ENCODE measurements at places on chromosomes 12 and 14.

GRCh38 chr14:67387195-67387594 is 24.8 kb downstream of the PLEK2 start:
- no peak for DNase-seq

DNA sequence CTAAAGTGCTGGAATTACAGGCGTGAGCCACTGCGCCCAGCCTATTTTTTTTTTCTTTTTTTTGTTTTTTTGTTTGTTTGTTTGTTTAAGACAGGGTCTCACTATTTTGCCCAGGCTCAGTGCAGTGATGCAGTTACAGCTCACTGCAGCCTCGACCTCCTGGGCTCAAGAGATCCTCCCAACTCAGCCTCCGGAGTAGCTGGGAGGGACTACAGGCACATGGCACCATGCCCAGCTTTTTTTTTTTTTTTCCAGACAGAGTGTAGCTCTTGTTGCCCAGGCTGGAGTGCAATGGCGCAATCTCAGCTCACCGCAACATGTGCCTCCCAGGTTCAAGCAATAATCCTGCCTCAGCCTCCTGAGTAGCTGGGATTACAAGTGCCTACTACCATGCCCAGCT is 5.8 kb upstream of the ITFG2 start:
- DNase-seq, result no peak

- DNase-seq, result no peak
Measured at GRCh38 chr14:21268617-21269251, 508 bp downstream of the HNRNPC start.

GRCh38 chr12:81874166-81874565 is 115.0 kb upstream of the PPFIA2 start:
- no peak for DNase-seq

DNA sequence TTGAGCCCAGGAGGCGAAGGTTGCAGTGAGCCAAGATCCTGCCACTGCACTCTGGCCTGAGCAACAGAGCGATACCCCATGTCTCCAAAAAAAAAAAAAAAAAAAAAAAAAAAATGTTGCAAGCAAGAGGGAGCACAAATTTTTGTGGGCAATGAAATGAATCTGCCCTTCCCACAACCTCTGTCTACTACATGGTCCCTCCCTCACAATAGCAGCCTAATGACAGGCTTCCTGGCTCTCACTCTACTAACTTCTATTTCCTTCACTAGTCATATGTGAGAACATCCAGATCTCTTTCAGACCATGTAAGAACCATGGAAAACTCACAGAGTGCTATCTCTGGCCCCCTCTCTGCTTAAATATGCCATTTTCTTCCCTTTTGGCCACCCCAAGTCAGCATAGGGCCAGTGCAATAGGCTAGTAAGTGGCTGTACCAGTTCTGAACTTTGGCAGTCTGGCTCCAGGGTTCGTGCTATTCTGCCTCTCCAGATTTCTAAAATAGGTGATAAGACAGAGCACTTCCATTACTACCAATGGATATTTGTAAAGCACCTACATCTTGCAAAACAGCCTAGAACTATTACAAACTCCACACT is 7.1 kb downstream of the OSBPL8 start:
- DNase-seq, result no peak

DNA sequence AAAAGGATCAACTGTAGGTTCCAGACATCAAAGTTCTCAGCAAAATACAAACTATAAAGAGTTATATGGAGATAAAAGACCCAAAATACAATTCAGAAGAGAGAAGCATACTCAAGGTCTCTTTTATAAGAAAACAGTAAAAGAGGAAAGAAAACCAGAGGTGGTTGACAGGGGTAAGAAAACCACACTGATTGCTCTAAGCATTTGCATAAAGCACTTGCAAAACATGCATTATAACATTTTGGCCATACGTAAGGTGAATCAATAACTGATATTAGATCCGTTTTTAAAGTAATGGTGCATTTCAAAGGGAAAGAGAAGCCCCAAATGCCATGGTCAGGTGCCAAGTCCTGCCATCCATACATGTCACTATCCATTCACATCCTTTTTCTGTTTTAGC is 5.9 kb downstream of the DDHD1 start:
- DNase-seq, result no peak

- DNase-seq, result peak; percentile 76
Measured at GRCh38 chr14:20662968-20663732, 21.2 kb upstream of the RNASE4 start.

GRCh38 chr14:65260786-65261185 is 151.7 kb upstream of the FUT8 start:
- no peak for DNase-seq

GRCh38 chr12:92639017-92639416 is 63.8 kb upstream of the PLEKHG7 start:
- no peak for DNase-seq

GRCh38 chr12:3102771-3103410 is 25.7 kb downstream of the TSPAN9 start:
- DNase-seq, result no peak

DNA sequence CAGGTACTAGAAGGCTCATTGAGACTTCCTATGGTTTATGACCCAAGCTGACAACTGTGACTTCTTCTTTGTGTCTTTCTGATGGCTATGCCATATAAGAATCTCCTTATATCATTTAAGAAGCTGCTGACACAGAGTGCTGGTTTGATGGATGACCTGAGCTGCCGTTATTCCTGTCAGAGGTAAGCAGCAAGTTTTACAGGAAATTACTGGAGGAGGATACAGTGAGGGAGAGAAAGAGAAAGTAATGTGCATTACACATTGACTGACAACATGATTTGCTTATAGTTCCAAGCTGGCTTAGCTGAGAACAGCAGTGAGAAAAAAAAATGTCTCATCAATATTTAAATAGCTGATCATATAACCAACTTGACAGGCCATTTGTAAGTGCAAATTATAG is 981.4 kb downstream of the FSCB start:
- no peak for DNase-seq

- no peak for DNase-seq
Measured at GRCh38 chr12:104581005-104581570, 124.3 kb downstream of the CHST11 start.

GRCh38 chr12:104181313-104181712 is 34.3 kb upstream of the TXNRD1 start:
- DNase-seq, result no peak

DNA sequence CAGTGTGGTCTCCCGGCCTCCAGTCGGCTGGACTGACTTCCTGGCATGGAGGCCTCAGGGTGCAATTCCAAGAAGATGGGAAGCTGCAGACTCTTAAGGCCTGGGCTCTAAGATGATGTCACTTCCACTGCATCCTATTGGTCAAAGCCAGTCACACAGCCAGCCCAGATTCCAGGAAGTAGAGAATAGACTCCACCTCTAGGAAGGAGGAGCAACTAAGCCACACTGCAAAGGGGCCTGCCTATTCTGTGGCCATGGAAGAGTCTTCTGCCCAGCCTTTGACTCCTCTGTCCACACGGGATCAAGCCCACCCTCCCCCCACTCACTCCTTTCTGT is 103.9 kb upstream of the RFLNA start:
- DNase-seq, result no peak

DNA sequence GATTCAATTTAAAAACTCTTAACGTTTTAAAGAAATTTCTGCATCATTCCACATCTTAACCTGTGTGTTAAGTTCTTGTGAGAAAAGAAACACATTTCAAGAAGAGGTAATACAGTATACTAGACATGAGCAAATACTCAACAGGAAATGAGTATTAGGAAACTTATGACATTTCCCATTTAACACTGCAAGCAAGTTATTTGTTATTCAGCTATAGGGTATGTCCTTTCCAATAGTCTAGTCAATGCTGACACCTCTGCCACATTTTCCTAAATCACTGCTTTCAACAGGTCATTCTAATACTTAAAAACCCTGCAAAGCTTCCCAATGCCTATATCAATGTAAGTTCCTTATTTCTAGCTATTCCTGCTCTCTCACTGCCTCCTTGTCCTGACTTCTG is 93.1 kb downstream of the DDHD1 start:
- DNase-seq, result no peak

GRCh38 chr12:117486840-117487659 is 125.6 kb upstream of the NOS1 start:
- DNase-seq, result no peak

DNA sequence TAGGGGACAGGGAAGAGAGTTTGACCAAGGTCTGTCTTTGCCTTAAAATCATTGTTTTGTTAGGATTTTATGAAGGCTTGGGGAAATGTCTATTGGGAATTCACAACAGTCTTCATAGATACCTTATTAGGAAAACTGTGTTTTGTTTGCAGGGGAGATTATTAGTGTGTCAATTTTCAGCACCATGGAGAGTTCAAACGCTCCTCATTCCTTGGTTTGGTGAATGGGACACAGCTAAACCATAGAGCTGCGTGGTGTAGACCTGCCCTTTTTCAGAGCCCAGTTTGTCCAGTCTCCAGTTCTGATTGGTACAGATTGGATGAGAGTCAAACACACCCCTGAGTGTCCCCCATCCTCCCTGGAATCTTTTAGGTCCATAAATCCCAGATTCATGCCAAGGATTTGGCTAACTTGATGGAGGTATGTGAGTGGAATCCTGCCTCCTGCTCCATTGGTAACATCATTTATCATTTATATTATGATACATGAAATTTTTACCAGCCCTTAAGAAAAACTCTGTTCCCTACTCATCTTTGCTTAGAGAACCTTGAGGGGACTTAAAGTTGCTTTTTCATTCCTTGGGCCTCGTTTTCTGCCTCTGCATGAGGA is 12.0 kb downstream of the NGDN start:
- DNase-seq, result no peak

GRCh38 chr12:98740751-98741150 is 95.7 kb downstream of the APAF1 start:
- DNase-seq, result no peak

- no peak for DNase-seq
Measured at GRCh38 chr12:132300789-132301722, 28.3 kb downstream of the GALNT9 start.

GRCh38 chr12:77979597-77980250 is 149.0 kb downstream of the NAV3 start:
- no peak for DNase-seq

DNA sequence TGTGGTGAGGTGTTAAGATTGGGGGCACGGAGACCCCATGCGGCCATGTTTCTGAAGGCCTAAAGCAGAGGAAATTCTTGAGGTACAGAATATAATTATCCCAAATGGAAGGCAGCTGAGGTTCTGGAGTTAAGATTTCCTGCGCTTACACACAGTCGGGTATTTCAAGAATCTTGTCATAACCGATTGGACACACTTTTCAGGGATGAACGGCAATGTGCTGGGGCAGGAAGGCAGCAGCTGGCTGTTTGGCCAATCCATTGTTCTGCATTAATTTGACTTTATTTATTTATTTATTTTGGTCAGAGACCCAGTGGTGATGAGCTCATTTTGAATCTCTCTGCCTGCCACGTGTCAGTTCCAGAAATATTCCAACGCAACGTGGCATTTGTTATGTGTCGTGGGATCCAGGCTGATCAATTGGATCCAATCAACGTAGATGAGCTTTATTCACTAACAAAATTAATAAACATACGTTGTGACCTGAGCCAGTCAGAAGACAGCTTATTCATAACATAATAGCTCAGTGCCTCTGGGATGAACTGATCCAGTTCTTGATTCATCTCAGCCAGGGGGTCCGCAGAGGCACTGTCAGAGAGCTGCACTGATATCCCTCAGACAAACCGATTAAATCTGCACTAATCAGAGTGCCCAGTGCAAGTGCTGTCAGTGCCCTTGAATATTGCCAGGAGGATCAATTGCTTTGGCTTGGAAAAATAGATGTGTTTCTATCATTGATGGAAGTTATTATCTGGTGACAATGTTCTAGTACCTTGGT is 181.0 kb downstream of the KTN1 start:
- DNase-seq, result no peak

DNA sequence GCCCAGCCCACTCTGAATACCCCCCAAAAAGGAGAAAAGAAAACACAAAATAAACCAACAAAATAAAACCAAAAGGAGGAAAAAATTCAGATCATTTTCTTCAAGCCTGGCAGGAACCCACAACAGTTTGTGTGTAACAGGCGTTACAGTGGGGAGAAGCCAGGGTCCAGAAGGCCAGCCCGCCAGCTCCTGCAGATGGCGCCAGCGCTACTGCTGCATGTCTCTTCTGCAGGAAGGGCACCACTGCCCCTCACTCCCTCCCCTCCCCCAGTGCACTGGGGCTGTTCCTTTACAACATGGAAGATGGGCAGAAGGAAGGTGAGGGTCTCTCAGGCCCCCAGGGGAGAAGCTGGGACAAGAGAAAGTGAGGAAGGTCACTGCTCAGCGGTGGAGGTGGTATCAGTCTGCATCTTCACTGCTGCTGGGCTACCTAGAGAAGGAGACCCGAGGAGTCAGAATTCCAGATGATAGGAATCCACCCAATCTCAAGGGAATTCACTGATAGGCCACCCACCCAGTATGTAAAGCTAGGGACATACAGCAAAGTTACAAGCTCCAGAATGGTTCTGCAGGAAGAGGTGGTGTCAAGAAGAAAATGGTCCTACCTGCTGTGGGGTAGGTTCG is 2.3 kb upstream of the NOP2 start:
- DNase-seq, result no peak

DNA sequence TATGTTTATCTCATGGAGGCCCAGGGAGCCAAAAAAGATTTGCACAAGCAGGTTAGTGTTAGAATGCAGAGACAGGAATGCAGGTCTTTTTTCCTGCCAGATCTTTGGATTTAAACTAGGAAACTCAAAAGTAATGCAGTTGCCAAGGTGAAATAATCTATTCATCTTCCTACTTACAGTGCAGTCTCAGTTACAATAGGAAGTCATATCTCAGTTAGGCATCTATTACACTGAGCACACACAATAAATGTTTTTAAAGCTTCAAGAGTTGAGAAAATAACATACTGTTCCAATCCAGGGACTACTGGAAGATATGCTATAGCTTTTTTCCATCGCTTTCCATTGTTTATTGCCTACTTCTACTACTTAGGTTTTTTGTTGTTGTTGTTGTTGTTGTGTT is 279.3 kb upstream of the E2F7 start:
- DNase-seq, result no peak

DNA sequence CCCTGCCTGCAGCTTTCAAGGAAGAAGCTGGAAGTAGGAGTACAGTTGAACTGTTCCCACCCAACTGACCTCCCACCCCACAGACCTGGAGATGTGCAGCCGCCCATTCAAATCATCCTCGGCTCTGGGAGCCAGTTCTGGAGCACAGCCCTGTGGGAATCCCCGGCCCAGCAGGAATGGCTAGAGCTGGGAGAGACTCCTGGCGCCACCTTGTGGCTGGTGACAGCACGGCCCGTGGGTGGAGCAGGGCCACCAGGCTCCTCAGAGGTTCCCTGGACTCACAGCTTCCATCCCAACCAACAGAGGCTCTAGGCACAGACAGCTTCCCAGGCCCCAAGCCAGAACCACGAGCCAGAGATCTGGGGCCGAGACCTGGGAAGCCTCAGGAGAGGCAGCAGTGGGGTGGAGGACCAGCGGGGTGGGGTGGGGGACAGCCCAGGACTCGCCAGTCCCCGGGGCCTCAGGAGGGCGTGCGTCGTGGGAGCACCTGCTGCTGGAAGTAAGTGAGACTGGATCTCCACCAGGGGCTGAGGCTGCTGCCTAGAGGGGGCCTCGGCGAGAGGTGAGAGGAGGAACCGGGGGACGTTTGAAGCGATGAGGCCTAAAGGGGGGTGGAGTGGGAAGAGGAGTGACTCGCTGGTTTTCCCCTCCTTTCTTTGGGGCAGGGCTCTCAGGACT is 43.4 kb downstream of the RNF34 start:
- peak; percentile 54 for DNase-seq

- no peak for DNase-seq
Measured at GRCh38 chr14:98230411-98230810, 1041.6 kb downstream of the BCL11B start.

GRCh38 chr12:51662728-51663154 is 71.7 kb downstream of the SCN8A start:
- no peak for DNase-seq

Measured in GM06990 (cell line).